ENCODE measurements at places on chromosomes 5 and 9.

DNA sequence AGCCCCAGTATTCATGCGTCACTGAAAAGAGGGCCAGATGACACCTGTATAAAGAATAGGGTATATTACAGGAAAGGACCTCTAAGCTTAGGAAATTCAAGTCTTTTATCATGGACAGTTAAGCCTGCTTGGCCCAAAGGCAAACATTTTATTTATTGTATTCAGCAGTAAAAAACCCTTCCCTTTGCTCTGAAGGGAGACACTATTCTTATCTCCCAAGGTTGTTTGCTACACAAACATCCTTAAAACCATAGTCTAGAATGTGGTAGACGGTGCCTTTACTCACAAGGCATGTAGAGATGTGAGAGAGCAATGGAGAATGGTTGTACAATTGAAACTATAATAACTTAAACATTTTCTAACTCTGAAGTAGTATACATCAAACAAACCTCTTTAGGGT lies 33.9 kb downstream of the FTMT start:
- no peak for DNase-seq

GRCh38 chr9:68706363-68707201 lies 1.5 kb downstream of the PIP5K1B start:
- no peak for DNase-seq

GRCh38 chr5:106959387-106959786 lies 711.4 kb downstream of the EFNA5 start:
- DNase-seq = no peak

DNA sequence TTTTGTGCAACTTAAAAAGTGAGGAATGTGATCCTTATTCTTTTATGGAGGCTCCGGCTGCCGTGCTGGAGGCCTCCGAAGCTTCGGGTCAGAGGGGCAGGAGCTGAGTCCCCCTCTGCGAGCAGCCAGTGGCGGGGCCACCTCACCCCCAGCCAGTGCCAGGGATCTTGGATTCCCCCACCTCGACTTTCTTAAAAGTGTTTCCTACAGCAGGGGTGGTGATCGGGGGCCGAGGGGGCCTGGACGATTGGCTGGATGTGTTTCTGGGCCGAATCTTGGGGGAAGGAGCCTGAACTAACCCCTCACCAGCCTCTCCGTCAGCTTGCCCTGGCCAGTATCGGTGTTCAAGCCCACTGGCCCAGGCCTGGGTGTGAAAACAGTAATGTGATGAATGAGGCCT lies 92.2 kb upstream of the LMX1B start:
- DNase-seq = no peak

GRCh38 chr5:2537378-2538145 lies 213.9 kb downstream of the IRX2 start:
- no peak for DNase-seq

- DNase-seq = no peak
Measured at GRCh38 chr5:77249475-77249874, 39.0 kb downstream of the PDE8B start.

GRCh38 chr9:36064448-36065037 lies 27.8 kb downstream of the RECK start:
- DNase-seq = no peak
